ENCODE measurements at places on chromosomes 1 and 21. TPM values are rescaled to one million over a fixed set of nuclear protein-coding genes. Genes with fewer than 3 reads are reported as not detected.
A peak's percentile ranks its signal among the peaks of the same experiment; 100 is the strongest.

The SDC3 gene
- 14.5 TPM for polyA plus RNA-seq

The SMIM1 gene
- 4.7 TPM for polyA plus RNA-seq

The PAQR7 gene
- polyA plus RNA-seq, result 4.0 TPM

The SELP gene
- polyA plus RNA-seq, result 0.97 TPM

The DNAJC8 gene
- 63.8 TPM for polyA plus RNA-seq

The RGS13 gene
- polyA plus RNA-seq, result 1.3 TPM

The TRIM58 gene
- 2.1 TPM for polyA plus RNA-seq

DNA sequence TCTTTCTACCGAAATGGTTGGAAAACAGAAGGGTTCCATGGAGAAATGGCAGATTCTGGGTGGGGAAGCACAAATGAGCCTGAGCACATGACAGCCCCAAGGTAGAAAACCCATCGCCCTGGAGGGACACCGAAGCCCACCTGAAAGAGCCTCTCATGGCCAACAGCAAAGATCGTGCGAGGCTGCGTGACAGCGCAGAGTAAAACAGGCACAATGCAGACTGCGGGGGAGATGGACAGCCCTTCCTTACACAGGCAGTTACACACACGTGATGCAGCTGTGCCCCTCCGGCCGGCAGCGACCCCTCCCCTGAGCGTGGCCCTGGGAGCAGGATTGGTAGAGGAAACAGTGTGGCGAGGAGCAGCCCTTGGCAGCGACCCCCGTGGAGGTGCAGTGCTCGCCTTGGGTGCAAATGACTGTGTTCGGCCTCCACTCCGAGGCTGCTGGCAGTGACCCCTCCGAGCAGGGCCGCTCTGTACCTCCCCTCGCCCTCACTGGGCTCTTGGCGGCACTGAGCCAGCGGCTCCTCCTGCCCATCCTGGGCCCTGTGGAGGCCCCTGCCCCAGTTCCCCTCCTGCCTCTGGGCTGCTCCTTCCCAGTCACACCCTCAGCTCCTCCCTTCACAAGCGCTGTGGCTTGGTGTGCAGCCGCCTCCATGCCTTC lies 120.9 kb upstream of the COL6A1 start:
- DNase-seq, result peak; percentile 67

GRCh38 chr1:155261493-155261851 lies 688 bp downstream of the SCAMP3 start:
- no peak for DNase-seq

- no peak for DNase-seq
Observed at GRCh38 chr1:11168731-11169130, 20.4 kb upstream of the ANGPTL7 start.

GRCh38 chr1:165773324-165773965 lies 4.8 kb upstream of the TMCO1 start:
- no peak for DNase-seq

DNA sequence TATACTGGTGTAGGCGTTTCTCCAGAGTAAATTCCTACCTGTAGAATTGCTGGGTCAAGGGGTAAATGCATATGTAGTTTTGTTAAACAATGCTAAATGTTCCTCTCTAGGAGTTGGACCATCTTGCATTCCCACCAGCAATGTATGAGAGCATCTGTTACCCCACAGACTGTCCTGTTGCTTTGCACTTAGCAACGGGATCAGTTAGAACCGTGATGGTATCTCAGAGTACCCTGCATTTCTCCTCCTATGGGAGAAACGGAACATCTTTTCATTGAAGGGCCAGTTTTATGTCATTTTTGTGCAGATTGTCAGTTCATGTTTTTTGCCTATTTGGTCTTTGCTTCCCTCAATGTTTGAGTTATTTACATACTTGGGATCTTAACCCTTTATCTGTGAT lies 18.0 kb upstream of the RIPPLY3 start:
- DNase-seq, result no peak

GRCh38 chr1:100866041-100866900 lies 28.4 kb downstream of the EXTL2 start:
- DNase-seq, result no peak

DNA sequence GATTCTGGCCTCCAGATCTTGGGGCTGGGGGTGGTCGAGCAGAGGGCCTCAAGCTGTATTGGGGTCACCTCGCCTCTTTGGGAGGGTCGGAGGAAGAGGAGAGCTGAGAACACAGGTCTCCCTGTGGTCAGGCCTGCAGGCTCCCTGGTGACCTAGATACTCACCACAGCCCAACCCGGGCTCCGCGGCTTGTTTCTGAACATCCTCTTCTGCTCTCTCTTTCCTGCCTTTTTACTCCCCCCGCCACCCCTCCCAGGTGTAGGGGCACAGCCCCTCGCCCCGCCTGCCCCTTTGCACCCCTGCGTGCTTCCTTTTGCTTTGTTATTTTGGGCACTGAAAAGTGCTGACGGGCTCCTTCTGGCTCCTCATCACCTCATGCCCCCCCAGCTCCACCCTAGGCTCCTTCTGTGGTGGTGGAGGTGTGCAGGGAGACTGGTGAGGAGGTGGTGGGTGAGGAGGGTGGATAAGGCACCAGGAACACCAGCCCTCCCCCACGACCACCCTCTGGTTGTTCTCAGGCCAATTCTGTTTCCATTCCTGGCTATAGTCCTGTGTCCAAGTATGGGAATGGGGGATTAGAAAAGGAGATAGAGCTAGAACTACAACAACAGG lies 10.6 kb upstream of the LINGO4 start:
- DNase-seq, result peak; percentile 81
